ENCODE measurements at places on chromosomes 12 and 14.

- DNase-seq = no peak
Observed at GRCh38 chr12:80059875-80060274, 39.5 kb upstream of the OTOGL start.

GRCh38 chr14:75205591-75205990 lies 29.2 kb upstream of the TMED10 start:
- DNase-seq = no peak

DNA sequence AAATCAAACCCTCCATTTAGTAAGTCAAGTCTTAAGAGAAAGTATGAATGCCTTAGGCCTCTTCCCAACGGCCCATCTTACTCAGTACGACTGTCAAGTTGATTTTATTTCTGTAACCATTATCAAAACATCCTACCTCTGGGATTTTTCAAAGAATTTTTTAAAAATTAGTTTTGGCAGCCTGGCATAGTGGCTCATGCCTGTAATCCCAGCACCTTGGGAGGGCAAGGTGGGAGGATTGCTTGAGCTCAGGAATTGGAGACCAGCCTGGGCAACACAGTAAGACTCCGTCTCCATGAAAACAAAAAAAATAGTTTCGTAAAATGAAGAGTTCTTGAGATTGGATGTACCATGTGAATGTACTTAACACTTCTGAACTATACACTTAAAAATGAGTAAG lies 4.1 kb downstream of the FGD6 start:
- no peak for DNase-seq

- DNase-seq = no peak
Observed at GRCh38 chr12:75533239-75533638, 21.8 kb upstream of the KRR1 start.

DNA sequence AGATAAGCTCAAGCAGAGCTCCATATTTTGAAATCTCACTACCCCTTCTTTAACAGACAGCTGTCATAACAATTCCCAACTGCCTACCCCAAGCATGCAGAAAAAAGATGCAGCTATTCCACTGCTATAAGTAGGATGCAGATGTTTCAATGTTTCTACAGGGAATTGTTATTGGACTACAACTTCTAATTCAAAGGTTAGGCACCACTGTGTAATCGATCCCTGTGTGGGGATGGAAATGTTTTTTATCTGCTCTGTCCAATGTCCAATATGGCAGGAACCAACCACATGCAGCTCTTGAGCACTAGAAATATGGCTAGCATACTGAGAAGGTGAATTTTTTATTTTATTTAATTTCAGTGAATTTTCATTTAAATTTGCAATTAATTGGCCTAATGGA lies 208.6 kb downstream of the SLC2A13 start:
- DNase-seq = no peak

GRCh38 chr12:97967831-97968230 lies 505.2 kb downstream of the RMST start:
- DNase-seq = no peak

GRCh38 chr12:97778111-97778510 lies 315.5 kb downstream of the RMST start:
- DNase-seq = no peak

DNA sequence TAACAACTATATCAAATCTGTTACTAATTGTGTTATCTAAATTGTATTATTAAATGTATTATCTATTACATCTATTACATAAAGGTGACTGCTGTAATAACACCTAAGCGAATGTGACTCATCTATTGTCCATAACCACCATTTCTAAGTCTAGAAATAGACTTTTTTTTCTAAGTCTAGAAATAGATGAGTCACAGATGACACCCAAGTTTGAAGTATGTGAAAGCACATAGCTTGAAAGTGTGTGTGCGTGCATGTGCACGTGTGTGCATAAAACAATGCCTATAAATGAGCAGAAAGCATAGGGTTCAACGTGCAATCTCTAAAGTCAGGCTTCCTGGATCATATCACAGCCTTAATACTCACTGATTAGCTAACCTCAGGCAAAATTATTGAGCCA lies 451.3 kb upstream of the USP15 start:
- no peak for DNase-seq

- no peak for DNase-seq
Observed at GRCh38 chr14:106840258-106840657, 1313.9 kb downstream of the TMEM121 start.

- DNase-seq = no peak
Observed at GRCh38 chr12:80763874-80764273, 47.2 kb downstream of the MYF5 start.

DNA sequence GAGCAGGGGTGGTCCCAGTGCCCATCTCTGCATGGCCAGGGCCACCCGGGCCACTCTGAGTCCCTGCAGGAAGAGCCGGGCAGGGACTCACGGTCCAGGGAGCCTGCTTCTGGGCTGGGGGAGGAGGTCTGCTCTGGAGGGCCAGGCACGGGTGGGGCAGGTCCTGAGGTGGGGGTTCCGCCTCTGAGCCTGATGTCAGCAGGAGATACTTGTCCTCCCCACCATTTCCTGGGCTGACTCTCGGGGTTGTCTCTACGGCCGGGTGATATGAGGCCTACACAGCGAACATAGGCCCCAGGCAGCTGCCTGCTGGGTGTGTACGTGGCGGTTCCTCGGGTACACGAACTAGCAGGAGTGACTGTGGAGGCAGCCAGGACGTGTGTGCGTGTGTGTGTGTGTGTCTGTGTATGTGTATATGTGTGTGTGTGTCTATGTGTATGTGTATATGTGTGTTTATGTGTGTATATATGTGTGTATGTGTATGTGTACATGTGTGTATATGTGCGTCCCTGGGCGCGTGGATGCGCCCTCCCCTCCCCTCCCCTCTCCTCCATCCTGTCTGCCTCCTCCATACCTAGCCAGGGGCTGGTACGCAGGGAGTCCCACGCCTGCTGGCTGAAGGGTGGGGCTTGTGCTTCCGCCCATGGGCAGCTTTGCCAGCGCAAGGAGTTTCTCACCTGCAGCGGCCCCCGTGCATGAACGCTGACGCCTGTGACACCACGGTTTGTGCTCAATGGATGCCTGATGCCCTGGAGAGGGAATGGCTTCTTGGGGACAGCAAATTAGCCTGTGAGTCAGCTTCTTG lies 30.4 kb upstream of the TRAF3 start:
- DNase-seq = no peak

DNA sequence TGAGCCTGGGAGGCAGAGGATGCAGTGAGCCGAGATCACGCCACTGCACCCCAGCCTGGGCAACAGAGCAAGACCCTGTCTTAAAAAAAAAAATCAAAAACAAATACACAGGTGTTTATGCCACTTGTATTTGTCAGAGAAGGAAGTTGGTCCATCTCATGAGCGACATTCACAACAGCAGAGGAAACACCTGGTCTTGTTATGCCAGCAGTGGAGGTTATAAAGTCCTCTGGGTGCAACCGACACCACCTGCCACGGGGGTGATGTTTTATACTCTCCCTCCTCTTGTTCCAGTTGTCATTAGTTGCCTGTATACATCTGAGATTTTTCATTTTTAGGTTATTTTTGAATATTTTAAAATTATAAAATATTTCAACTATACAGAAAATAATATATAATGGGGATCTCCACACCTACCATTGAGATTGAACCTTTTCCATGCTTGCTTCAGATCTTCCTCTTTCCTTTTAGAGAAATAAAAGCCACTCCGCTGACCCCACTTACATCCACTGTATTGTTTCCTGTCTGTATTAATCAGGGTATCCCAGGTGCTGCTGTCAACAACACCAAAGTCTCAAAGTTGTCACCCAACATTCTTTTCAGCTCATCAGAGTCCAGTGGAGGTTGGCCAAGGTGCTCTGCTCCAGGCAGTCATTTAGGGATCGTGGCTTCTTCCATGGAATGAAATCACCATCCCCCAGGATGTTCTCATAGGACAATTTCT lies 65.1 kb downstream of the RNFT2 start:
- DNase-seq = no peak

DNA sequence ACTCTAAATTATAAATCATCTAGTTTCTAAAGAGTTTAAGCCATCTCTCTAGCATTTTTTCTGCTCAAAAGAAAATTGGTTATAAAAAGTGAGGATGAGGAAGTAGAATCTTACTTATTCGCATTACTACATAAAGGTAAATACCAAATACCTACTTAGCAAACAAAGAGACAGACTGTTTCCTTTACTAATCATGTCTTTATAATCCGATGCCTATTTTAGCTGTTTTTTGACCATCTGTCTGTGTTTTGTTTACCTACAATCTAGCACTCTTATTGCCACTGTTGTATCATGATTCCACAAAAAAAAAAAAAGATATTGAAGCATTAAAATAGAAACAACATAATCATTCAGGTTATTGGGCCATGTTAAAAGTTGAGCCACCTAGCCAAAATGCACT lies 396.2 kb downstream of the PAWR start:
- DNase-seq = no peak

DNA sequence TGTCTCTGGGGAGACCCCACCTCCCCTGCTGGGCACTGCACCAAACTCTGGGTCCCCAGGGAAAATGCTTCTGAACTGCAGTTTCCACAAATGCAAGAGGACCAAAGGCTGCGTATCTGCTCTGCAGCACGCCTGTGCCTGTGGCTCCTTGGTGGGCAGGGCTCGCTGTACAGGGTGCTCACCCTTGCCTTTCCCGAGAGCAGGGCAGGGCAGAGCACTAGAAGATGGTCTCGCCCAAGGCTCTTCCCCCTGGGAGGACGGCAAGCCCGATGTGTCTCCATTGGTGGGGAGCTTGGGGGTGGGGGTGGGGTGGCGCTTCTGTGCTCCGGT lies 175.3 kb upstream of the RTL1 start:
- no peak for DNase-seq

- DNase-seq = no peak
Observed at GRCh38 chr12:111764120-111764821, 2.5 kb upstream of the ALDH2 start.

DNA sequence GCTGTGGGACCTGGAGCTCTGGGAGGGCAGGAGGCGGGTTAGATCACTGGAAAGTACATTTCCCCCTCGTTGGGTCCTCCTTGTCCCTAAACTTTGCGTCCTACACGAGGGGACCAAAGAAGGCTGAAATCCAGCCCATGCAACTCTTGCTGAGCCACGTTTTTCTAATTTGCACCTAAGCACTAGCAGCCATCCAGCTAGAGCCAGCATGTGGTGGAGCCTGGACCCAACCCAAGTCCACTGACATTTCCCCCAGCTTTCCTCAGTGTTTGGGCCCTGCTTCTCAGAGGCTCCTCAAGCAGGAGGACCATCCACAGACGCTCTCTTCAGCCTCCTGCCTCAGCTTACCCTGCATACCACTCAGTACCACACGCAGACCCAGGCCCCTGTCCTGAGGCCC lies 49.7 kb downstream of the TSPAN11 start:
- DNase-seq = no peak

DNA sequence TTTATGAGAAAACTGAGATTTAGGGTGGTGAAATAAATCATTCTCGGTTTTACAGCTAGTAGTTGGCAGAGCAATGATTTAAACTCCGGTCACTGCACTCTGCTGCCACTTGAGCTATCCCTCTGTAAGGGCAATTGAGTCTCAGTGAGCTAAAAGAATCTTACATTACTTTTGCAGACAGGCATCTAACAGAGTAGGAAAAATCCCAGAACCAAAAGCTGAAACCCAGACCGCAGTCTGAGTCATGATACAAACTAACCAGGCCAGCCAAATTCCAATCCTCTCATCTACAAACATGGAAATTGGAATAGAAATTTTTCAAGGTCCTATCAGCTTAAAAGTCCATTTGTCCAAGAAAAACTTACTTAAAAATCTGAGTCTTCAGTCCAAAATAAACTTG lies 73.7 kb downstream of the ANKS1B start:
- DNase-seq = peak; percentile 54

- DNase-seq = no peak
Observed at GRCh38 chr12:89721291-89721987, 12.8 kb upstream of the ATP2B1 start.

- DNase-seq = no peak
Observed at GRCh38 chr12:42585841-42586216, 3.7 kb downstream of the PRICKLE1 start.

DNA sequence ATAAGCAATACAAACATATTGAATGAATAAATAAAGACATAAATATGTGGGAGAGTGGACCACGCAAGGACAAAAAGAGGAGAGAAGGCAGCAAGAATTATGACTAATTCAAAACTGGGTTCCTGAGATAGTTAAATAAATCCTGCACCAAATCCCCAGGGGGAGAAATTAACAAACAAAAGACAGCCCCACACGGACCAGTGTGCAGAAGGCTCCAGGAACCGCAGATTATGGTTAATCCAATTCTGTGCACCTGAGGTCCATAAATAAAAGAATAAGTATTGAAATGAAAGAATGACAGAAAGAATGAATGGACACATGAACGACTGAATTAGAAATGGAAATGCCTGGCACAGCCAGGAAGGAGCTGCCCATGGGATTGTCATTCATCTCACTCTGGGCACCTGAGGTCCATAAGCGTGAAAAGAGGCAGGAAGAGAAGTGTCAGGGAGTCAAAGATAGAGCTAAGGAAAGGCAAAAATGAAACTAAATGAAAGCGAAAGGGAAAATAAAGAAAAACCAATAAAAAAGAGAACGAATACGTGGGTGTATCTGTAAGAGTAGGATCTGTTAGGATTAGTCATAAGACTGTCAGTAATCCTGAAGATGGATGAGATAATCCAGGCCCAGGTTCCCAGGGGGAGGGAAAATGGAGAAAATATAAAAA lies 23.3 kb downstream of the MEG3 start:
- no peak for DNase-seq

DNA sequence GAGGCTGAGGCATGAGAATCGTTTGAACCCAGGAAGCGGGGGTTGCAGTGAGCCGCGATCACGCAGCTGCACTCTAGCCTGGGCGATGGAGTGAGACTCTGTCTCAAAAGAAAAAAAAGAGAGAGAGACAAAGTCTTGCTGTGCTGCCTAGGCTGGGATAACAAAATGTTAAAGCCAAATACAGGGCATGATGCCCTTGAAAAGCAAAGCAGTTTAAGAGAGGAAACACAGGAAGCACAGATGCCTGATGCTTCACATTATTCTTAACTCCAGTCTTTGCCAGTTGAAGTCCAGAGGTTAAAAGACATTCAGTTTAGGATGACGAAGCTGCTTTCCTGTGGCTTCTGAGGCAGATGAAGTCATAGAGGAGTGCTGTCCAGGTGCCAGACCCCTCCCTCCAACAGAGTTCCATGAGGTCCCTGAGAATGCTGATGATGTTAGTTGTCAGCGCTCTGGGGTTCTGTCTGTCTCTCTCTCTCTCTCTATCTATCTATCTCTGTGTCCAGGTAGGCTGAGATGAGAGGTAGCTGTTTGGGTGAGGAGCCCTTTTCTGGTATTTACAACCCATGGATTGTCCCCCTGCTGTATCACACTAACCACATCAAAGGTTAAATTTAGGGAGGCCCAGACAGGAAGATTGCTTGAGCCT lies 4.9 kb upstream of the MRPL52 start:
- DNase-seq = peak; percentile 66

GRCh38 chr12:122729583-122730214 lies 945 bp downstream of the HCAR1 start:
- DNase-seq = no peak

GRCh38 chr12:27018037-27018436 lies 3.9 kb upstream of the TM7SF3 start:
- DNase-seq = no peak
